Renal pelvis (tissue), 12 donors: ENCODE measurements at places on chromosomes 2 and 18.

DNA sequence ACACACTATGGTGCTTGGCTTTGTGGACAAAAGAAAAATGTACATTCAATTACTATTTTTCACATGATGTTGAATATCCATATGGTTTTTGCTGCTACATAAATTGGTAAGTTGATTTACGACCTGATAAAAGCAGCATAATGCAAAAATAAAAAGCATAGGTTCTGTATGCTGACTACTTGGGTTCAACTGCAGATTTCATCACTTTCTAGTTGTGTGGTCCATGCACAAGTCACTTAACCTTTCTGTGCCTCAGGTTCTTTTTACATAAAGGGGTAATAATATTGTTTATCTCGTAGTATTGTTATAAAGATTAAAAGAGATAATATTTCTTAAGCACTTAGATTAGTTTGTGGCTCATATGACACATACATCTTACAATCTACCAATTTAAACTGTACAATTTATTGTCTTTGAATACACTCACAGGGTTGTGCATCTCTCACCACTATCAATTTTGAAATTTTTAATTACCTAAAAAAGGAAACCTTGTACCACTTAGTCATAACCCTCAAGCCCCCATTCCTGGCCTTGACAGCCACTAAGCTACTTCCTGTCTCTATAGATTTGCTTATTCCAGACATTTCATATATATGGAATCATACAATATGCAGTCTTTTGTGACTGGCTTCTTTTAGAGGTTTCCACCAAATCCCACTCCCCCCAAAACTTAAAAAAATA lies 1443.9 kb downstream of the SUCLG1 start:
- no peak for DNase-seq

- no peak for DNase-seq
Measured at GRCh38 chr2:152395572-152395971, 60.6 kb downstream of the FMNL2 start.

GRCh38 chr2:152627351-152627957 lies 89.8 kb downstream of the PRPF40A start:
- DNase-seq: peak; percentile 23

GRCh38 chr2:177147093-177147694 lies 65.4 kb upstream of the HNRNPA3 start:
- peak; percentile 78 for DNase-seq

DNA sequence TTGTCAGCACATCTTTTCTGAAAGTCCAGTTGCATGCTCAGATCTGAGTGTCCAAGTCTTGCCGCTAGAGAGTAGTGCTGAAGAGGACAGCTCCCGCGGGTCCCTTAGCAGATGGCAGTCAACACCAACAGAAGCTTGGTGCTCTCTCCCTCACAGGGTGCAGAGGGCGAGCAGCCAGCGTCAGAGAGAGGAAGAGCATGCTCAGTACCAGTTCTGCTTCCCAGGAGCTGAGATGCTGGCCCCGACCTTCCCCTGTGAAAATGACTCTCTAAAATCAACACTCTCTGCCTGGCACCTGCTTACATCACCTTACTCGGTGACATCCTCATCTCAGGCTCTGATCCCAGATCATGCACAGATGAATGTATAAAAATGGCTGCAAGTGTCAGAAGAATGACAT lies 86.0 kb upstream of the TWIST2 start:
- DNase-seq: peak; percentile 57

DNA sequence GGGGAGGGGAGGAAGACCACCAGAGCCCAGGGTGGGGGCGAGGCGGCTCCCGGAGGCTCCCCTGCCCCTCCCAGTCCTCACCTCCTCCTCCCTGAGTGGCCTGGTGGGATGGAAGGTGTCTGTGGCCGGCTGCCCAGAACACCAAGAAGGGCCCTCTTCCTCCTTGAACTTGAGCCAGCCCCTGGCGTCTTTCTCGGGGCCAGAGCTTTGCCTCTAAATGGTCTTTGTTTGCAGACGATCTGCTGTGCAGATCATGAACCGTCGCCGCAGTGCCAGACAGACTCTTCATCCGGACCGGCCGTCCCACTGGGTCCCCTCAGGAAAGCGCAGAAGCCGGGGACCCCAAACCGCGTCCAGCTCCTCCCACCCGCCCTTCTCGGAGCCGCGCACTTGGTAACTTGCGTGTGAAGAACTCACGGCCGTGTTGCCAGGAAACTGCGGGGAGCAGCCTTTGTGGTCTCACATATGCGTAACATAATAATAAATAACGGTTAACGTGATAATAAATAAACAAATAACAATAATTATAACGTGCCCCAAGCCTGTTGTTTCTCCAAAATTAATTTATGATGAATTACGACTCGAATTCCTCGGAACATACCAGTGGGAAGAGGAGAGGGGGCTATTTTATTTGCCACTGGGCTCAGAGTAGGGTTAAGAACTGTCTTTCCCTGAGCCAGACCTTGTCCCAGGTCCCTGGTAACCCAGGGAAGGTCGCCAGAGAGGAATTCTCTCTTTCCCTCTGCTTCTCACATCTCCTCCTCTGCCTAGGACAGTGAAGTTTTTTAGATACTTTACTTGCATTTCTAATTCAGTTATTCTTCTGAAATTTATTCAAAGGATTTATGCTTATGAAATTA lies 41.0 kb downstream of the PTGR3 start:
- DNase-seq: no peak

GRCh38 chr2:38775097-38775920 lies 2.7 kb upstream of the GEMIN6 start:
- no peak for DNase-seq

DNA sequence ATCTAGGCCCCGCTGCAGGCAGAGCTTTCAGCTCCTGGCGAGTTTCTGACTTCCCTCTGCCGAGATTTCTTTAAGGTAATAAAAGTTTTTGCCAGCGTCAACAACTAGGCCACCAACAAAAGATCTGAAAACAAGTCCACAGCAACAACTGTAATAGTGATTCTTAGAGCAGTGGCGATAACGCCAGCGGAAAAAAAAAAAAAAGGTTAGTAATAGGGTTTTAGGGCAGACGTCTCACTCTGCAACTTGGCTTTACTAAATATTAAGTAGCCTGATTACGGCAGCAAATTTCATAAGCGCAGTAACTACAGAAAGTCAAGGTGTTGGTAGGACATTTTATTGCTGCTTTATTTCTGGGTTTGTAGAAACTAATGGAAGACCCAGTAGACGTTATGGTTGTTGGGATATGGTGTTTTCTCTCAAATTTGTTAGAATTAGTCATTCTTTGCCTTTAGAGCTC lies 481 bp downstream of the SLC30A6 start:
- DNase-seq: peak; percentile 0

DNA sequence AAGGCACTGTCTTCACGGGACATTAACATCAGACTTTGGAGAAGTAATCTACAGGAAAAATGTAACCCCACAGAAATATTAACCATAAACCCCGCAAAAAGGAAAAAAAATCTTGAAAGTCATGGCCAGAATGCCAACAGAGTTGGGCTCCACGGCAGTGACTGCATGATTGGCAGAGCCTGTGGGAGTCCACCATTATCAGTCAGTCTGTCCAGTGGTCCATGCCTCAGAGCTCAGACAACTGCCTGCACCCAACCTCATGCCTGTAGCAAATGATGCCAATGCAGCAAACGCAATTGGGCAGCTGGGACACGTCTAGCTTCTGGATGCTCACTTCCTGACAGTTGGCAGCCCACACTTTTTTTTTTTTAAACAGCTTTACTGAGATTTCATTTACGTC lies 5.1 kb upstream of the PPIG start:
- DNase-seq: no peak

GRCh38 chr2:18297534-18298058 lies 262.9 kb downstream of the RDH14 start:
- no peak for DNase-seq

DNA sequence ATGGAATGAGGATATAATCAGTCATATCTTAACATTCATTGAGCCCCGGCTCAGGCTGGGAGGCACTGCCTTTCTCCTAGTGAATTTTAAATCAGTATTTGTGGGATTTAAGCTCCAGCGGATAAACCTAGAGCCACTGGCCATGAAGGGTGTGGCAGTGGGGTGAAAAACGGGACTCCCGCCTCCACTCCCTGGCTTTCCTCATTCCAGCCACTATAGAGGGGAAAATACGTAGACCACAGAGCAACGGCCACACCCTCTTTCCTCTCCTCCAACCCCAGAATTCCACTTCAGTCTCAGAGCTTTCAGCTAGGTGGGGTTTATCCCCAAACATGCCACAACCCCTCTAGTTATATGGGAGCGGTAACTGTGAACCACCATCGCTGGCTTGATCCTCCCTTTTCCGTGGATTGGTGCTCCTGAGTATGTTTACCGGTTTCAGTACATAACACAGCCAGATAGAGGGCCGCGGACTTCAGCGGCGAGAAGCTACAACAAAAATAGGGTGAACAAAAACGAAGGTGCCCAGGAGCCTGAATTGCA lies 70.6 kb upstream of the ITGB6 start:
- DNase-seq: no peak
